ENCODE measurements at places on chromosomes 16 and 17.

DNA sequence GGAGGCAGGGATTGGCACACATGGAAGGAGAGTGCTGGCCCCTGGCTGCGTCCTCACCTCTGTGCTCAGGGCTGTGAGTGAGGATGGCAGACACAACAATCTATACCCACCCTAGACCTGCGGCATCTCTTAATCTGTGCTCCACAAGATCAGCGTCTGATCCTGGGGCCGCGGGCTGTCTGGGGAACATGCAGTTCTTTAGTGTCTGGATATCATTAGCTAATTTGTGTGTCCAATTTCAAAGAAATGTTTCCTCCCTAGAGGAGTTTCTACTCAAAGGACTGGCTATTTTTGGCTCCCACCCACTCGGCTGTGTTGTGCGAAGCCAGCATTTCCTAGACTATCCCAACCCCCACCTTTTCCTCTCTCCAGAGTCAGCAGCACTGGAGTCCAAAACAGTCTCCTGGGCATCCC, 93.8 kb downstream of the GRIN2A start:
- DNase-seq, result no peak

DNA sequence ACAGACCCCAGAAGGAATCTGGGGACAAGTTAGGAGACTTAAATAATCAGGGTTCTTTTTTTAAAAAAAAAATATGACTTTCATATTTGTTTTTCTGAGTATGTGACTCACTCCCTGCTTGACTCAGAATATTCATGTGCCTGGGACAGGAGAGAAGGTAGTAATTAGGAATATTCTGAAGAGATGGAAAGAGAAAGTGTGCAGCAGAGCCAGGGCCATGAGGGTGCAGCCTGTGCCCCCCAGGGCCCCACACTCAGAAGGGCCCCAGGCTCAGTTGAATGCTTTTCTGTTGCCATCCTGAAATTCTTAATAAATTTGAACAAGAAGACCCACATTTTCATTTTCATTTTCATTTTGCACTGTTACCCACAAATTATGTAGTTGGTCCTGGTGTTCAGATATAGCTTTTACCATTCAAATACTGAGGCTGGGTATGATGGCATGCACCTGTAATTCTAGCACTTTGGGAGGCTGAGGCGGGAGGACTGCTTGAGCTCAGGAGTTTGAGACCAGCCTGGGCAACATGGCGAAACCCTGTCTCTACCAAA, 11.5 kb upstream of the LONP2 start:
- no peak for DNase-seq

DNA sequence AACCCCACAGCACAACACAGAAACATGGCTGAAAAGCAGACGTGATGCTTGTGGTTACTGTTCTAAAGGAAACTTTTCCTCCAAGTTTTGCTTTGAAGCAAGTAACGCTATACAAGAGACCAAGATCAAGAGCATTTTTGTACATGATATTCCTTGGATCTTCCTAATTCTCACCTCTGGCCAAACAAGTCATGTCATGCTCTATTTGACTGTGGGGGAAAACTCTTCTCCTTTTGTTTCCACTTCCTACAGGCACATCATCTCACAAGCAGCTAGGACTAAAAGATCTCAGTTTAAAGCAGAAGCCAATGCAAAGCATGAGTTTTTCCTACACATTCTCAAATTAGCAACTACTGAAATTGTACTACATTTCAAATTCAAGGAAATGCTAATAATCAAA, 50.7 kb downstream of the CFDP1 start:
- peak; percentile 10 for DNase-seq

DNA sequence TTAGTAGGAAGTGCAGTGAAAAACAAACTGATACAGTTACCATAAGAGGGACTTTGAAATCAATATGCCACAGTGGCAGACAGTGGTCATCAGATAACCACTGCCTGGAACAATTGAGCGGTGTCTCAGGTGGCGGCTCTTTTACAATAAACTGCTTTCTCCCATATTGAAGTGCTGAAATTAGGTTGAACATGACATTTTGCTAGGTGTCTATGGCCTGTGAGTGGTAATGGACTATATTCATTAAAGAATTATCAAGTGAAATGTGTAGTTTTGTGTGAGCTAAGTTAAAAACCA, 214.7 kb downstream of the RPTOR start:
- no peak for DNase-seq

DNA sequence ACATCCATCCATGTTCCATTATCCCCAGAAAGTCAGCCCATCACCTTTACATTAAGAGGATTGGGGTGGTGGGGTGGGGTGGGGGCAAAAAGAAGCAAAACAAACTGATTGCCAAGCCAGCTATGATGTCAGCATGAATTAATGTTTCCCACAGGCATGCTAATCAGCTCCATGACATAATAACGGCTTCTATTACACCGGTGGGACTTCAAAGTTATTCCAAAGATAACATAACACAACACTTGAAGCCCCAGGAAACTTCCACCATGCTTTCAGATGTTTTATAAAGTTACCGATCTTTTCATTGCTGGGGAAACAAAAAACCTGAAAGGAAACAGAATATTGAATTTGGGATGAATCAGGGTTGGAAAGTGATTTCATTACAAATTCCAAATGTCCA, 155.9 kb upstream of the IRX5 start:
- no peak for DNase-seq

GRCh38 chr17:9958586-9959281, 53.7 kb upstream of the RCVRN start:
- peak; percentile 47 for DNase-seq

DNA sequence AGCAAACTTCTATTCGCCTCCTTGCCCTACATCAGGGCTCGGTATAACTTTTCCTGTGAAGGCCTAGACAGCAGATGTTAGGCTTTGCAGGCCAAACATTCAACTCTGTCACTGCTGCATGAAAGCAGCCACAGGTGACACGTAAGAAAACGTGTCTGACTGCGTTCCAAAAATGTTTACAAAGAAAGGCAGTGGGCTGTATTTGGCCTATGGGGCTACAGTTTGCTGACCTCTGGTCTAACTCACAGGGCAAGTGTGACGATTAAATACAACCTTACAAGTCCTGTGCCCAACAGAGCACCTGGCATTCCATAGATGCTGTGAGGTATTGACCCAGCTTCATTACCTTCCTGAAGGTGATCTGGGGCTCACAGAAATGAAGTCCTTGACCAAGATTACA, 79.4 kb downstream of the USP31 start:
- no peak for DNase-seq

GRCh38 chr17:39755554-39756379, 18.0 kb downstream of the GRB7 start:
- DNase-seq, result no peak

GRCh38 chr16:69834807-69835466, 72.8 kb downstream of the WWP2 start:
- DNase-seq, result no peak

DNA sequence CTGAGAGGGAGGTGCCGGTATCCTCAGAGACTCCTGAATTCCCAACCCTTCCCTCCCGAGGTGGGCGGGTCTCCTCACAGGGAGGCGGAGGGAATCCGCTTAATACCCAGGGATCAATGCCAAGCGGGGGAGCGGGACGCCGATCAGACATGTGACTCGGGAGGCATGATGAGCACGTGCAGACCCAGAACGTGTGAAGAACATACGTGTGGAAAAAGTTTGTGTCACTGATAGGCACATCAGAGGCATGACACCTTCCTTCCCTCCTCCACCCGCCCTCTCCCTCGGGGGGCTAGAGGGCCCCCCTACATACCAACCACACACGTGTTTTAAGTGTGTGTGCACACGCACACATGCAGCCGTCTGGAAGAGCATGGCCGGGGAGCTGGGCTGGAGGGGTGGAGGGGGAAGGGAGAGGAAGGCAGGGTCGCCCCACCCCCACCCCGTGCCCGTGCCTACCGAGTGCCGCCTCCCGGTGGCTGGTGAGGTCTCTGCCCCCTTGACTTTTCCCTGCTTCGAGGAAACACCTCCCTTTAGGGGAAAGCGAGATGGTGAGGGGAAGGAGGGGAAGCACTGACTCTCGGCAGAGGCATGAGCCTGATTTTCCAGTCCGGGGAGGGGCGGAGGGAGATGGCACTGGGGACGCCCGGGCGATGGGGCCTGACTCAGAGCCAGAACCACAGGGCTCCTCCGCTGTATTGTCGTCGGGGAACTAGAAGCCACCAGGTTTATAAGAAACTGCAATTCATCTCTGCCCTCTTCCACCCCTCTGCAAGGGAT, 12.1 kb upstream of the TBX21 start:
- peak; percentile 54 for DNase-seq

DNA sequence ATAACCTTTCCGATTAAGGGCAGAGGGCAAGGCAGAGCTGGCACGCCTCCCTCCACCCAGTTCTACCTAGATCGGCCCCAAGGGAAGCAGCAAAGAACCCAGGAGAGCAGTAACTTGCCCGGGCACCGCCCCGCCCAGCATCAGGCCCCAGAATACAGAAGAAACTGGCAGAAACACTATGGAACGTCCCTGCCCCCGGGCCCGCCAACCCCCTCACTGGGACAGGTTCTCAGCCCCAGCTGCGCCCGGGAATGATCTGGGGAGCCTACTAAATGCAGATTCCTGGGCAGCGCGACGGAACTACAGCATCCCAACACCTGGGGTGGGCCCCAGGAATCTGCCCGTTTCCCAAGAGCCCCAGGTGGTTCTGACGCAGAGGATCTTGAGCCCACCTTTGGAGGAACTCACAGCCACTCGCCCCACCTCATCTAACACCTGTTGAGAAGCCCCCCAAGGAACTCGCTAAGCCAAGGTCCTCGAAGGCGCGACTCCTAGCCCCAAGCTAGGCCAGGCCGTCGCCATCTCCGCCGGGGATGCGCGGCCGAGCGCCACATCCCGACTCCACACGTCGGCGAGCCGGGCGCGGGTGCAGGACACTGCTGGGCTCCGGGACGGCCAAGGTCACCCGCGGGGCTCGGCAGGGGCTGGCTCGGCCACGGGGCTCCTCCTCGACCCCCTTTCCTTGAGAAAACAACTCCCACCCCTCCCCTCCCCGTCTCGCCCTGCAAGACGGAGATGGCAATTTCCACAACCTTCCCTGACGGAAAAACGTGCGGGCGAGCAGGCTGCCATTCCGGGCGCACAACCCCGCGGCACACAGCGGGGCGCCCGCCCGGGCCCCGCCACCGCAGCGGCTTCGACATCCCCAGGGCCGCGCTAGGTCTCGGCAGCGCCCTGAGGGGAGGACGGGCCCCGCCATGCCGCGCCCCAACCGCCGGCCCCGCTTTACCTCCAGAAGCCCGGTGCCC, 913 bp downstream of the CDIP1 start:
- peak; percentile 10 for DNase-seq

- no peak for DNase-seq
These were observed 246.6 kb upstream of the DYNLRB2 start for GRCh38 chr16:80294172-80294571.

DNA sequence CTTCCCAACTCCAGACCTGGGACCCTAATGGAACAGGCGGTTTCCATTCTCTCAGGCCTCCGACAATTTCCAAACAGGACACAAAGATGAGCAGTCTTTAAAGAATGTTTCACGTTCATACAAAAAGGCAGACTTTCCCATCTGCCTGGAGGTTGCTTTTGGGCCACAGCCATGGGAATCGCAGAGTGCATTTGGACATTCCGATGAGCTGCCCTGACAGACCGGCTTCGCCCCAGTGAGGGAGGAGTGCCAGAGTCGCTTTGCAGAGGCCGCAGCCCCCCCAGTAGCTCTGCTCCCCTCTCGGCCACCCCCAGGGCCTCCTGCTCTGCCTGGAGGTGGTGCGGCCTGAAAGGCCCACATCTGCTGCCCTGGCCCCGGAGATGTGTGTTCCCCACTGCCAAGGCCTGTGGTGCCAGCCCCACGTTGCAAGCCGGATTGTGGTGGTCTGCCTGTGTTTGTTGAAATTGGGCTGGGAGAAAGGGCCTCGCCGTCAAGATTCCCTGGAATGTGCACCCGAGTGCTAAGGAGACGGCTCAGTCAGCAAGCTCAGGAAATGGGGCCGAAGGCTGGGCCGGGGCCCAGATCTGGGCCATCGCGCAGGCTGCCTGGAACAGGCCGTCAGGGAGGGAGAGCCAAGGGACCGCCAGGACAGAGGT, 89.8 kb downstream of the C16orf95 start:
- DNase-seq, result no peak

- DNase-seq, result no peak
These were observed at the start of gene PLEKHH3 for GRCh38 chr17:42676424-42677011. Gene PLEKHH3, minus strand, starts transcription at chr17:42676994. Its CDS starts 431 bp downstream, at chr17:42676563.

DNA sequence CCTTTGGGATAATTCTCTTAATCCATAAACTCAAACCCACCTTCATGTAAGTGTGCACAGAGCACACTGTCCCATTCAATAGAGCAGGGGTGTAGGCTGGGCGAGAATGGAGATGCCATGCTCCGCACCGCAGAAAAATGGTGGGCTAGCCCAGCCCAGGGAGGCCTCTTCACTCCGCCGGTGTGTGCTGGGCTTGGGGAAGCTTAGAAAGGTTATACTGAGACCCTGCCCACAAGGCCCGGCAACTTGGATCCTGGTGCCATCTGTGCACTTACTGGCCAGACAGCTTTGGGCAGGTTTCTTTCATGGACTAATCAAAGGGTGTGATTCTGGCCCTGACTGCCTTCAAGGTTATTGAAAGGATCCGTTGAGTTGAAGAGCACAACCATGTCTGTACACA, 3.7 kb upstream of the STAT5A start:
- DNase-seq, result no peak

DNA sequence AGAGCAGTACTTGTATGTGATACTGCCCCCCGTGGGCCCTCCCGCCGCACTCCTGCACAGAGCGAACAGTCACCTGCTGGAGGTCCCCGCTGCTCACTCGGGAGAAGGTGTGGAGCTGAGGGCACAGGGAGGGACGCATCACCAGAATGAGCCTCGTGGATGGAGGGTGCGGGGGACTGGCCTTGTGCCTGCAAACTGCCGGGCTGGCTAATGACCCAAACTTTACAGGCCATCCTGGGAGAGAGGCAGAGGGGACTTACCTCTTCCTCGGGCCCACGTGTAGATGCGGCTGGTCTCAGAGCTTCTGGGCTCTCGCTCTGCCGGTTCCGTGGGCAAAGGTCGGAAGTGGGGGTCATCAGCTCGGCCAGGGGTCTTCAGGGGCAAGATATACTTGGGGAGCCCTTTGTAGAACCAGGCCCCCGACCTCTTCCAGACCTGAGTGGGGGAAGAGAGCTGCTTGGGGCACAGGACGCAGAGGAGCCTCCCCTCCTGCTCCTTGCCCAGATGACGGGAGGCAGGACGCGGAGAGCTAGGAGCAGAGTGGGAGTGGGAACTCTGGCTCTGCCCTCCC, 65.5 kb upstream of the DOC2B start:
- no peak for DNase-seq
